Activated gamma-delta T cell treated with Interleukin-2 at 50 U/mL for 16 hours (primary cell): ENCODE measurements at places on chromosomes 6 and 20.

DNA sequence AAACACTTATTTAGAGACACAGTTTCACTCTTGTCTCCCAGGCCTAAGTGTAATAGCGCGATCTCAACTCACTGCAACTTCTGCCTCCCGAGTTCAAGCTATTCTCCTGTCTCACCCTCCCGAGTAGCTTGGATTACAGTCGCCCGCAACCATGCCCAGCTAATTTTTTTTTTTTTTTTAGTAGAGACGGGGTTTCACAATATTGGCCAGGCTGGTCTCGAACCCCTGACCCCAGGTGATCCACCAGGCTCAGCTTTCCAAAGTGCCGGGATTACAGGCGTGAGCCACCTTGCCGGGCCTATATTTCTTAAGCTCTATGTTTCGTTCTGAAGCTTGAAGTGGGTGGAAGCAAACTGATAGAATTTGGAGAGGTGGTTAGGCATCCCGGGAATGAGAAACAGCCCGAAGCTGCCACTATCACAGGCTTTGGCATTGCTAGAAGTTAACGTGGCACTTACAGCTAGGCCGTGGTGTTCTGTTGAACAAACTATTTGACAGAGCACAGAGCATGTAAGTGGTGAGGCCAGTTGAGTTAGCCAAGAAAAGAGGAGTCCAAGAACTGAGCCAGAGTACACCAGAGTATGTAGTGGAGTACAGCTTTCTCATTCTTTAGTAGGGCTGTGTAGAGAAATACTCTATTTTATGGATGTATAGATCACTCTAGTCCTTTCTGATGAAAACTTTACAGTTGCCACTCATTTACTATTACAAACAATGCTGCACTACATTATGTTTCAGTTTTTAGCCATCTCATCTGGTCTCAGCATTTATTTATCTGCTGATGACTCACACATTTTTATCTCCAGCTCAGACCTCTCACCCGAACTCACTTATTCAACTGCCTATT lies 62.0 kb upstream of the HFE start:
- DNase-seq, result no peak

DNA sequence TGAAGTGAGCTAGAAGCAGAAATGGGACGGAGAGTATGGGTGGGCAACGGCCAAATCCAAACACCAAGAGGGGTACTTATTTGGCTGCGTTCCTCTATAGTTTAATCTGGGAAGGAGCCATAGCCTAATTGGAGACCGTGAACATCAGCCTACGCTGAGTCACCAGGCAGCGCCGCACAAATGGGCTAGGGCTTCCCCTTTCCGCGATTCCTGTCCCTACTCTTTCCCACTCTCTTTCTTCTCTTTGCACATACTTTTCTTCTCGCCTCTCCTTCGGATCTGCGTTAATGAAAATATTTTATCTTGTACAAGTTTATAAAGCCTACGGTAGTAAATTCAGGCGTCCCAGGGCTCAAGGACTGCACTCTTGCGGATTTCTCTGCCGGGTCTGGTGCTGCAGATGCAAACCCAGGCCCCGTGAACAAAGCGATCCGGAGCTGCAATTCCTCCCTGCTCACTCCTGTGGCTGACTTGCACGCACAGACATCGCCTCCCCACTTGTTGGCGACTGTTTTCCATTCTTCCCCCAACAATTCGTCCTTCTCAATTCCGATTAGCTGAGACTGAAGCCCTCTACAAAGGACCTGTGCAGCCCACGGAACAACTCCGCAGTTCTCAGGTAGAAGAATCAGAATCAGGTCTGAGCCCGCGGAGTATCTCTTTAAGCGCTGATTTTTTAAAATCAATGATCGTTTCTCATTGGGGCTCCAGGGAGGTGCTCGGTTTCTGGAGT lies 4.2 kb upstream of the TBX18 start:
- no peak for DNase-seq

GRCh38 chr20:42656130-42656529 lies 533.6 kb downstream of the PTPRT start:
- no peak for DNase-seq

DNA sequence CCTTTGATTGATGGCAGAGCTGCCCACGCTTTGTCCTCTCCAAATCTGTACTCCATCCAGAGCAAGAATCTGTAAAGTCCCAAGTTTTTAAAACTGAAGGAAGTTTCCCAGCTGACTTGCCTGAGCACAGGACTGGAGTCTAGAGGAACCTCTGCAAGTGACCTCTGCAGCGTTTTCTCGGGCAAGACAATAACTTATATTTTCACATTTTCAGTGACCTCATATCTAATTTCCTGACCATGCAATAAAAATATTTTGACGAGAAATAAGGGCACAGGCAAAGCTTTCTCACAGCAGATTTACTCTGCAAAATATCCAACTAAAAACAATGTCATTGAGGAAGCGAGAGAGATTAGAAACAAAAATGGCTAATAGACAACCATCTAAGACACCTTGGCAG lies 185.5 kb upstream of the SNX9 start:
- DNase-seq, result no peak

DNA sequence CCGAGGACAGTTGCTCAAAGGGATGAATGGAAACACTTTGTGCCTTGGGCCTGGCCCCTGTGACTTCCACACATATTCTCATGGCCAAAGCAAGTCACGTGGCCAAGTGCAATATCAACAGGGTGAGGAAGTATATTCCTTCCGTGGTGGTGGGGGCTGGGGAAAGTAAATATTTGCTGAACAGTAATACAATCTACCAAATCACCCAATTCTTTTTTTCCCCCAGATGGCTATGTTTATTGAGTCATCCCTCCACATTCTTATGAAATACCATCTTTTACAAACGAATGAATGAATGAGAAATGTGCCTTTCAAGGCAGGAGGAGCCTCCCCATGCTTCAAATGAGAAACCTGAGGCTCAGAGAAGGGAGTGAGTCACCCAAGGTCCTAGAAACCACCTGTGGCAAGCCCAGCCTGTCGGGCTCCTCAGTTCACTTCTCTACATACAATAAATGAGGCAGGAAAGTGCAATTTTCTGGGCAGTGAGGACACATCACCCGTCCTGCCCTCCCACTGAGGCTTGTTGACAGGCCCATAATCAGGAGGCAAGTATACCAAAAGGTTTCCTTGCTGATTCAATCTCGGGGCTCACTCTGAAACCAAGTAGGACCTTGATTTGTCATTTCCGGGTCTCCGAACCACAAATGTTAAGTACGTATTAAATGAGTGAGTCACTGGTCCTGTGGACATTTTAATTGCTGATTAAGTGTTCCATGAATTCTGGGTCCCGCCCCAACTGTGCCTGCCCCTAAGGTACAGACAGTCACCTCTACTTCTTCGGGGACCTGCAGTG lies 25.3 kb upstream of the TOP1 start:
- DNase-seq, result peak; percentile 45

DNA sequence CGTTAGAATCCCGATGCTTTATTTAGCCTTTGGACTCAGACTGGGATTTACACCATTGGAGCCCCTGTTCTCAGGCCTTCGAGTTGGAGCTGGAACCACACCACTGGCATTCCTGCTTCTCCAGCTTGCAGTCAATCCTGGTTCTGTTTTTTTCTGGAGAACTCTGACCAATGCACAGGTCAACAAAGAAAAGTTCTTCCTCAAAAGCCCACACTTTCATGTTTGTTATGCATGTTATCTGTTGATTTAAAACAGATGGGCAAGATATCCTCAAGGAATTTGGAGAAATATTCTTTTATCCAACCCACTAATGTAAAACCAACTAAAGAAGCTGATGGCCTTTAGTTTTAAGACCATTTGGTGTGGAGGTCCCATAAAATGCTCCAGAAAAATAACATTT lies 205.7 kb downstream of the ANKRD60 start:
- no peak for DNase-seq

DNA sequence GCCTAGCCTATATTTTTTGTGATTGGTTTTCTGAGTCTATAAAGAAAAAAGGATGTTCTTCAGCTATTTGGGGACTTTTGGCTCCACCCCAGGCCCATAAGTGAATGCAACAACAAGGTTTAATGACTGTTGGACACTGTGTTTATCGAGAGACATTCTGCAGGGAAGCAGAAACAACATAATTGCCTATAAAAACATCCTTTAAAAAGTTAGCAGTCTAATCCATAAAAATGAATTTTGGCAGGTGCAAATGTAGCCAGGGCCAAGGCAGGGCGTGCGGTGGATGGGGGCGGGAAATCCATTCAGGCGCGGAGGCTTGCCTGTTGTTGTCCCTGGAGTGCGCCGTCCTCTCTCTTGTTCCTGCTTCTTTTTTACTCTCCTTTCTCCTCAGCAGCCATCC lies 99.3 kb downstream of the PAX1 start:
- DNase-seq, result no peak

DNA sequence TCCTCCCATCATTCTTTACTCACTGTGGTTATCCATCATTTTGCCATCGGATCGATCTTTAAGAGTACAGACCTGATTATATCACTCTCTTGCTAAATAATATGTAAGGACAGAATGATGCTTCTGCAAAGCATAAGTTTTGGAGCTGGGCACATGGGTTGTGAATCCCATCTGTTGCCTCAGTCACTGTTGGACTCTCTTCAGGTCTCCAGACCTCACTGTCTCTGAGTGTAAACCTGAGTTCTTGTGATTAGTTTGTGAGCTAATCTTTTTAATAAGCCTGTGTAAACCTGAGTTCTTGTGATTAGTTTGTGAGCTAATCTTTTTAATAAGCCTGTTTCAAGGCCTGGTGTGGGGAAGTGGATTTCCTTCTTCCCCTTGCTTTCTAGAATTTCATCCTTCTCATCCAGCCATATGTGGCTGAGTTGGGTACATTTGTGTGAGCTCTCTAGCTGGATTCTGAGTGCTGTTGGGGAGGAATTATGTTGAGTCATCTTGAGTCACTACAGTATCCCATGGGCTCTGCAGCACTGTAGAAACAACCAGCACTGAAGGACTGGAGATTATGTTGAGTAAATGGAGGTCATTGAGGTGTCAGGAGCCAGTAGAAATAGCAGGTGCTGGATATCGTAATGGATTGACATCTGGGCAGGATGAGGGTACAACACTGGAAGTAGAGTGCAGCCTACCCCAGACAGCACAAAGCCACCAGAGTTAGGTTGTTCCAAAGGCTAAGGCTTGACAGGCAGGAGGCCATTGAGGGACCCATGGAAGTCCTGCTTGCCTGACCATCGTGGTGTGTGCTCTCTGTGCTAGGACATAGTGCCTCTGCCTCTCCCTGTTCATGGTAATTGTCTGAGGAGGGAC lies 52.4 kb downstream of the SCAND1 start:
- DNase-seq, result no peak

GRCh38 chr20:44022464-44022863 lies 107.8 kb downstream of the TOX2 start:
- DNase-seq, result no peak

DNA sequence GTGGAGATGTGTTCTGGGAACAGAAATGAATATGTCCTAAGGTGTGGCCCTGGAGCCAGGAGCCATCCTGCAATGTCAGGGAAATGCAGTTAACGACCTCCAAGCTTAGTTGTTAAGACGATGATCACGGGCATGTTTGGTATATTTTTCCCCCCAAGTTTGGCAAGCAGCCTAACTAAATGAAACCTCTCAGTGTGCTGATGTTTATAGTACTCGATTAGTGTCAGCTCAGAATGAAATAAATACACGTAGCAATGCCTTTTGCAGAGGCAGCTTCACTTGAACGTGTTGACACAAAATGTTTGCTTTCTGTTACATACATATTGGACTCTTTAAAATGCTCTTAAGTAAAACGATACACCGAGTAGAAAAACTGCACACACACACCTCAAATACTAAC lies 76.2 kb upstream of the OLIG3 start:
- no peak for DNase-seq
